ENCODE measurements at places on chromosomes 3 and 15.

DNA sequence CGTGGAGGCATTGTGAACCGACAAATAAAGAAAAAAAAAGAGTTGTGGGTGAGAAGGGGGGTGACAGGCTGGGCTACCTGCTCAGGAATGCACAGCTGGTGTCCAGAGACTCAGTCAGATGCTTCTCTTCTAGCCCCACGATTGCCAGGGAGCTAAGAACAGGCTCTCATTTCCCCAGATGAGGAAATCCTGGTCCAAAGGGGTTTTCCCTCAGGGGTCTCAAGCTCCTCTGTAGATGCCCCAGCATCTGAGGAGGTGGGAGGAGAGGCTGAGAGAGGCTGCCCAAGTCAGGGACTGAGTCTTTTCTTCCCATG lies 35.5 kb downstream of the BNC1 start:
- no peak for DNase-seq

DNA sequence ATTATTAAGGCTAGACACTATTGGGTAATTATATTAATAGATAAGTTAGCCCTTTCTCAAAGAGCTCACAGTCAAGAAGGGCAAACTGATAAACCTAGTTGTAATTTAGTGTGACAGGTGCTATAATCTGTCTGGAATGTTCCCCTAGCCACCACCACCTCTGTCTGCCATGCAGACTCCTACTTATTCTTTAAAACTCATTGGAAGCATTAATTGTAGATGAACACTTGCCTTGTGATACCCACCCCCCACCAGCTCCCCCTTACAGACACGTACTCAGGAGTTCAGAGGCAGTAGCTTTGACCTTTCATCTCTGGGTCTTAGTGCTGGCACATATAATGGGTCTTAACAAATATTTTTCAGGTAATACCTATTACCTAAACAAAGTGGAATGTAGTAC lies 195.9 kb downstream of the TP63 start:
- no peak for DNase-seq

DNA sequence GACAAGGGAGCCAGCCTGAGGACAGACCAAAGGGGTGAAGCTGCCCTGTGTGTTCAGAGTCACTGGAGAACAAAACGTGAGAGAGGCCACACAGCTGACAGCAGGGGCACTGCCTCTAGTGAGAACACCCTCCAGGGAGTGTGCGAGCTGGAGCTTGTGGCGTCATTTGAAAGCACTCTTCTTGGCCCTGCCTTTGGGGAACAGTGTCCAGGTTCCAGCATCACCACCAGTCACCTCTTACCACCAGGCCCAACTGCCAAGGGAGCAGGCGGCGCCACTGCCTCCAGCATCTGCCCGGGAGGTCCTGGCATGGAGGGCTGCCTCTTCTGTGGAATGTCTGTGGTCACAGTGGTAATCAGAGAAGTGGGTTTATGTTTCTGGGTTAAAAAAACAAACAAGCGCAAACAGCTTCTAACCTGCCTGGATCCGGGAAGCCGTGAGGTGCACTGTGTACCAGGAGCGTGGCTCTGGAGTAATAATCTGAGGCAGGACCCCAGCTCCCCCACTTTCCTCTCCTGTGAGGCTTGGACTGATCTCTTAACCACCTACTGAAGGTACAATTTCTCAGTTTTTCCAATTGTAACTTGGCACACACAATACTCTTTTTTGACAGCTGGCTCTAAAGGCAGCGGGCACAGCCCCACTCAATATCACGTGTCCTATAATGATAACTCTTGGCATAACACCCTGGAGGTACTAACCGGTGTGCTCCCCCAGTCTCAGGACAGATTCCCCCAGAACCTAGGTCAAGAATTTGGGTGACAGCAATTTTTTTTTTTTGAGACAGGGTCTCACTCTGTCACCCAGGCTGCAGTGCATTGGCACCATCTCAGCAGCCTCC lies 32.2 kb upstream of the CDCP1 start:
- no peak for DNase-seq

GRCh38 chr15:71083349-71083748 lies 31.9 kb upstream of the THSD4 start:
- DNase-seq: no peak

DNA sequence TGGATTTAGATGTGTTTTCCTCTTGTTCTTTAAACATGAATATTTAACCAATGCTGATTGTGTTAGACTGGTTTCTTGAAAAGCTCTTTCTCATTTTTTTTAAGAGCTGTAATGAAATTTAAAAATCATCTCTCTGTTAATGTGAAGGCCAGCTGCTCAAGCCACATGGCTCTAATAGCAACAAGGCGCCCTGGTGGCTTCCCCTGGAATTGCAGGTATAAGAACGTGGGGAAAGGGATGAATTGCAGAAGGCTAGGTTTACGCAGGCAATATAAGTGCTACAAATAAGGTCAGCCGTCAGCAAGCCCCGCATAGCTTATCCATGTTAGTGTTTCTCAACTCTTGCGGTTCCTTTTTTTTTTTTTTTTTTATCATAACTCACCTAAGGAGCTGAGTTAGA lies 108.5 kb downstream of the SAMMSON start:
- no peak for DNase-seq

DNA sequence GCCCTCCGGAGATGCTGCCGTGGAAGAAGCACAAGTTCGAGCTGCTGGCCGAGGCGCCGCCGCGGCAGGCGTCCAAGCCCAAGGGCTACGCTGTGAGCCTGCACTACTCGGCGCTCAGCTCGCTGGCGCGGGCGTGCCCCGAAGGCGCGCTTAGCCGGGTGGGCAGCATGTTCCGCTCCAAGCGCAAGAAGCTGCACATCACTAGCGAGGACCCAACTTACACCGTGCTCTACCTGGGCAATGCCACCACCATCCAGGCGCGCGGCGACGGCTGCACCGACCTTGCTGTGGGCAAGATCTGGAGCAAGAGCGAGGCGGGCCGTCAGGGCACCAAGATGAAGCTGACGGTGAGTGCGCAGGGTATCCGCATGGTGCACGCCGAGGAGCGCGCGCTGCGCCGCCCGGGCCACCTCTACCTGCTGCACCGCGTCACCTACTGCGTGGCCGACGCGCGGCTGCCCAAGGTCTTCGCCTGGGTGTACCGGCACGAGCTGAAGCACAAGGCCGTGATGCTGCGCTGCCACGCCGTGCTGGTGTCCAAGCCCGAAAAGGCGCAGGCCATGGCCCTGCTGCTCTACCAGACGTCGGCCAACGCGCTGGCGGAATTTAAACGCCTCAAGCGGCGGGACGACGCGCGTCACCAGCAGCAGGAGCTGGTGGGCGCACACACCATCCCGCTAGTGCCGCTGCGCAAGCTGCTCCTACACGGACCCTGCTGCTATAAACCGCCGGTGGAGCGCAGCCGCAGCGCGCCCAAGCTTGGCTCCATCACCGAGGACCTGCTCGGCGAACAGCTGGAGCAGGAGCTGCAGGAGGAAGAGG lies 1.3 kb downstream of the FAM43A start:
- no peak for DNase-seq

GRCh38 chr15:50767332-50767861 lies 1.9 kb upstream of the SPPL2A start:
- DNase-seq: no peak

DNA sequence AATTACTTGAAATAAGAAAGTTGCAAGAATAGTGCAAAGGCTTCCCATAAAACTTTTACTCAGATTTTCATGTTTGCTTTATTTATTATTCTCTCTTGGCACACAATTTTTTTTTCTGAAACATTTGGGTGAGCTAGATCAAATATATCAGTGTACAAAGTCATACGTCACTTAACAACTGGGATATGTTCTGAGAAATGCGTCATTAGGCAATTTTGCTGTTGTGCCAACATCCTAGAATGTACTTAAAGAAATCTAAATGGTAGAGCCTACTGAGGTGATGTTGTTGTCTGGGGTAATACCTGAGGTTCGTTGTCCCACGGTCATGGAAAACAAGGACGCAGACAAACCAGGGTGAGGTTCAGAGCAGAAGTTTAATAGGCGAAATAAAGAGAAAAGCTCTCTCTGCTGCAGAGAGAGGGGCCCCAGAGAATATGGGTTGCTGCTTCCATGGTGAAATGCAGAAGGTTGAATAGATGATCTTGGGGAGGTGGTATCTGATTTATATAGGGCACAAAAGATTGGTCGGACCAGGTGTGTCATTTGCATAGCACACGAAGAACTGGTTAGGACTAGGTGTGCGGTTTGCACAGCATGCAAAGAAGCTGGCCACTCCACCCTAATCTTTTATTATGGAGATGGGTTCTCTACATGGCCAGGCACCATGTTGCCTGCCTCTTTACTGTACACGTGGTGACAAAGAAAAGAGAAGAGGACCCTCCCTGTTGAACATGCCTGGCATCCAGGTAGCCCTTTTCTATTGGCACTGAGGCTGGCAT lies 8.8 kb upstream of the GRAMD1C start:
- no peak for DNase-seq

GRCh38 chr15:78322243-78322642 lies 17.9 kb upstream of the CRABP1 start:
- DNase-seq: no peak

DNA sequence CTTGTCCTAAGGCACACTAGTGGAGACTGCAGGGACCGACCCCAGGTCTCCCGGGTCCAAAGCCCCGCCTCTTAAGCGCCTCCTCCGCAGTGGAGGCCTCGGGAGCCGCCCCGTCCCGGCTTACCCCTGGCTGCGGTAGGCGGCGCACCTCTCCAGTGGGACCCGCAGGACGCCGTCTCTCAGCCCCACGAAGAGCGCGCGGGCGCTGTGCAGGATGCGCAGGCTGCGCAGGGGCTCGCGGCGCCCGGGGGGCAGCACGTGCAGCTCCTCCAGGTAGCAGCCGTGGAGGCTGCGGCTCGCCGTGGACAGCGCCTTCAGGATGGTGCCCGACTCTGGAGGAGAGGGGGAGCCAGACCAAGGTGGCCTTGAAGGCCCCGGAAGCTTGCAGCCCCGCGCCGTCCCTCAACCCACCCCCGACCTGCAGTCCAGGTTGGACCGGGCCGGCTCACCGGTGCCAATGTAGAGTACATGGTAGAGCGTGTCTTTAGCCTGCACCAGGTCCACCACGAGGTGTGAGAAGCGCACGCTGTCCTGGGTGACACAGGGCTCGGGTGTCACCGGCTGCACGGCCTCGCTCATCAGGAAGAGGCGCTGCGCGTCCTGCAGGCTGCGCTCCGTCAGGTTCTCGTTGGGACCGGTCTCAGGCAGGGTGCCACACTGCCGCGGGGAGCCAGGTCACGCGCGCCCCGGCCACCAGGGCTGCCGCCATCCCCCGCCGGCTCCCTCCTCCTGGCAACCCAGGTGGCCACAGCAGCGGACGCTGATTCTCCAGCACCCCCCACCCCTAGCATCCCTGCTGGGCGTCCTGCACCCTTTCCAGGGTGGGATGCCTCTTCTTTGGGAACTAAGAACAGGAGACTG lies 105.5 kb downstream of the SEMA5B start:
- no peak for DNase-seq

GRCh38 chr15:58348095-58348812 lies 83.5 kb upstream of the LIPC start:
- no peak for DNase-seq

DNA sequence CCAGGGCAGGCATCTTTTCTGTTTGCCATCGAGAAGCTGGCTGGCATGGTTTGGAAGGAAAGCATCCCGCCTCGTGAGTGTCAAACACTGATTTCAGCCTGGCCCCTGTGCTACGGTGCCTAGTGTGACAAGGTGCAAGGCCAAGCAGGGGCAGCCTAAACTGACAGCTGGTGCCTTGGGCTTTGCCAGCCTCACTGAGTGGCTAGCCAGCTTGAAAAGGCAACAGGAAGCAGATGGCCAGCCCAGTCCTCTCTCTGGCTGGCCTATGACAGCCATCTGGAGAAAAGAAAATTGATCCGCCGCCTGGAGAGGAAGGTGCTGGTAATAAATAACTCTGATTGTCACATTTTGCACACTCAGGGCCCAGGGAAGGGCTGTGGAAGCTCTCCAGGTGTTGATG lies 52.2 kb downstream of the C3orf85 start:
- no peak for DNase-seq

DNA sequence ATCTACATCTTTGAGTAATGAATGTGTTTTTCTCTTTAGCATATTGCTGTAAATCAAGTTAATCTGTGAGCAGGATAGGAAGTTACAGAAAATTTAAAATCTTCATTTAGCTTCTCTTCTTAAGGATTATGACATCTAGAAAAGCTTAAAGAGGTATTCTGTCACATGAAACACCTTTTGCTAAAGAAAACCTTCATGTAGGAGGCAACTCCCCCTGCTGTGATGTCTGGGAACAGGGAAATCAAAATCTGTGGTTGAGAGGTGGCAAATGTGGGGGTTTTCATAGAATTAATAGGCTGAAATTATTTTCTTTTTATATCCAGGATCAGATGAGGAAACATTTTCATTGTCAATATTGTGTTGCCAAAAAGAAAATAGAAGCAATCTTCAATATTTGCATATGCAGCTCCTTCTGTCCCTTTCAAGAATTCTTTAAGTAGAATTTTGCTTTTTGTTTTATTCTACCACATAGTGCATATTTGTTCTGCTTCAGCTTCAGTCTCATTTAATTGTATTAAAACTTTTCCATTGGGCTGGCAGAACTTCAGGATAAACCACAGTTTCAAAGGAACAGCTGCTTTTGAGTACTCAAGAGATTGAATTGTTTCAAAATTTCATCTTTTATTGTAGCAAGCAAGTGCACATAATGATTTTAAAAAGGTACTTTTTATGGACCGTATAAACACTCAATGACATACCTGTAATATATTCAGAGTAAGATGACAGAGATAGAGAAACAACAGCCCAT lies 128.4 kb downstream of the RAP2B start:
- DNase-seq: no peak

DNA sequence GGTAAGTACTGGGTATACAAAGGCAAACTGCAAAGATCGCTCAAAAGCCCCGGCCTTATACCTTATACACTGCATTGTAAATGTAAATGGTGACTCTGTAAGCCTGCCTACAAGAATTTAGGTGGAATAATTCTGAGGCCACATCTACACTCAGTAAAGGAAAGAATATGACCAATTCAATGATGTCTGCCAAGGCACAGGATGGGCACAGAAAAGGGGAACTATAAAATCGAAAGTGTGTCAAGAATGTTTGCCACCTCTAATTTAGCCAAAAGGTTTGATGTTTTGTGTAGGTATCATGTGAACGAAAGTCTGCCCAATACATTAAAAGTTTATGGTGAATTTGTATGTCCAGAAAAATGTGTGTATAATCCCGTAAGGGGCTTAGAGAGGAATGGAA lies 96.1 kb downstream of the FOXP1 start:
- no peak for DNase-seq

DNA sequence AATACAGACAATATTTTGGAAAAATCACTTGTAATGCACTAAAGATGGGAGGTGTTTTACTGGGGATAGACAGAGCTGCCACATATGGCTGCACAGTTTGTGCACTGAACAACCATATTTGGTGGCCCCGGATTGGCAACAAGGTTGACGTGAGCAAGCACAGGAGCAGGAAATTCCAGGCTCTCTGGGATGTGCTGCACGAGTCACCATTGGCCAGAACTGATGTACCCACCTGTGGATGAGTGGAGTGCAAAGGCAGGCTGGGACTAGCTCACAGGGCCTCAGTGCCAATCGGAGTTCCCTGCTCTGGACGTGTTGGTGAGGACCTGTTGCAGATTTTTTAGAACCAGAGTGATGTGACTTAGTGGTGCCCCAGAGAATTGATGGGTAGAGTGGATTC lies 42.0 kb upstream of the SCAANT1 start:
- no peak for DNase-seq
